DMS 273 treated with DMSO at 0.1 percent for 48 hours (cell line): ENCODE measurements at places on chromosomes 6 and 20.

- DNase-seq: no peak
Measured at GRCh38 chr6:148789948-148790347, 43.1 kb downstream of the UST start.

GRCh38 chr6:132713352-132714134, at the start of gene VNN1:
Gene VNN1, minus strand, starts transcription at chr6:132714055. Its CDS starts 20 bp downstream, at chr6:132714035.
- DNase-seq: no peak

DNA sequence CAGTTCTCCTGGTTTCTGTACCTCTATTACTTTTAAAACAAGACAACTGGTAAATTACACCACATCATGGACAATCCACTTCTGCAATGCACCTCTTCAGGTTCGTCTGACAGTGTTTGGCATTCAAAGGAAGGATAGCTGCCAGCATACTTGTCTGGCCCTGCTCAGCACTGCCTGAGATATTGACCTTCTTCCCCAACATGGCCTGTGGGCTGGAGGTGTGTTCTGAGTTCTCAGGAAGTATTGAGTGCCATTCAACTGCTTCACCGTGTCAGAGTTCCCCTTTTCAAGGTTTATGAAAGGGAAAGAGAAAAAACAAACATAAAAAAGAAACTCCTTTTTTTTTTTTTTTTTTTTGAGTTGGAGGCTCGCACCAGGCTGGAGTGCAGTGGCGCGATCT, 267.9 kb upstream of the SASH1 start:
- DNase-seq: no peak

DNA sequence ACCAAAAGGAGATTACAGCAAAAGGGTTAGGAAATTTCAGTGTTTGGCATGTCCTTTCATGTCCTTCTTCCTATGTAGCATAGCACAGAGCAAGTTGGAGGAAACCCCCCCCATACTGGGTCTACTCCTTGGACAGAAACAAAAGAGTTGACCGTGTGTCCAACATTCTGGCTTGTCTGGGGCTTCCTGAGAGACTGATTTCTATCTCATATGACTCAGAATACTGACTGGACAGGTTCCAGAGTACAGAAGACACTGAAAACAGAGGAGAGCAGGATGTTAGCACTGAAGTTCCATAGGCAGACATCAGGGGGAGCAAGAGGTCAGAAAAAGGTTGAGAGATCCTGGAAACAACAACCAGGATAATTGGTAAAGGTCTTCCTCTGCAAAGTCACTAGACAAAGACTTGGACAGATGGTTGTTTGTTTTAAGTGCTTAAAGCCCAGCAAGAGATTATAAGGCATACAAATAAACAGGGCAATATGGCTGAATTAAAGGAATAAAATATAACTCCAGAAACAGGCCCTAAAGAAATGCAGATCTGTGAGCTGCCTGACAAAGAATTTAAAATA, 48.4 kb downstream of the USP49 start:
- DNase-seq: peak; percentile 54

- no peak for DNase-seq
Measured at GRCh38 chr6:121040831-121041230, 293.4 kb downstream of the TBC1D32 start.
